Activated T-helper 9 cell treated with anti-CD3 and anti-CD28 coated beads, Interleukin-2, amount 50 U/mL, for 16 hours (primary cell): ENCODE measurements at places on chromosomes 5 and 9.

DNA sequence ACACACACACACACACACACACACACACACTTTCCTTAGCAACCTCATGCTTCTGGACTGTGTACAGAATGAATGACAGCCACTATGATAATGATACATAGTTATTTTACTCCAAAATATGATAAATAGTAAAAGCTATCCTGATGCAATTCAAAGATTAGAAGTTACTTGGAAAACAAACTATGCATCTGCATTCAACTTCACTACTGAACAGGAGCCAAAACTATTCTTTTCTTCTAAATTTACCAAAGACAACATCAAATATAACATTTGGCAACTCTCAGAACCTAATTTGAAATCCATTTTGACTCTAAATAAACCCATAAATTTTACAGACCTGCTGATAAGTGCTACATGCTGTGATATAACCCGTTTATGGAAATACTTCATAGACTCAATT, 33.3 kb downstream of the GLIS3 start:
- DNase-seq, result no peak

DNA sequence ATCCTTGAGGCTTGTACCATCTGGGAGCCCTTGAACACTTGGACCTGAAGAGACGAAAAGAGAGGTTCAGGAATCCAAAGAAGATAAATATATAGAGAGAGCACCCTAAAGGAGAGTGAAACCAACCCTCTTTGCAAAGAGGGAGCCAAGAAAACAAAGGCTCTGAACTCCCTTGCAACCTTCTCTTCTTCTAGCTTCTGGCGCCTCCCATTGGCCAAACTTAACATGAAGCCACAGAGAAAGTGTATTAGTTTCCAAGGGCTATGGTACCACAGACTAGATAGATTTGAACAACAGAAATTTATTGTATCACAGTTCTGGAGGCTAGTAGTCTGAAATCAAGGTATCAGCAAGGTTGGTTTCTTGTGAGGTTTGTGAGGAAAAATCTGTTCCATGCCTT, 175.1 kb downstream of the HCN1 start:
- no peak for DNase-seq

GRCh38 chr9:95341293-95341962, 23.9 kb upstream of the FANCC start:
- DNase-seq, result no peak

DNA sequence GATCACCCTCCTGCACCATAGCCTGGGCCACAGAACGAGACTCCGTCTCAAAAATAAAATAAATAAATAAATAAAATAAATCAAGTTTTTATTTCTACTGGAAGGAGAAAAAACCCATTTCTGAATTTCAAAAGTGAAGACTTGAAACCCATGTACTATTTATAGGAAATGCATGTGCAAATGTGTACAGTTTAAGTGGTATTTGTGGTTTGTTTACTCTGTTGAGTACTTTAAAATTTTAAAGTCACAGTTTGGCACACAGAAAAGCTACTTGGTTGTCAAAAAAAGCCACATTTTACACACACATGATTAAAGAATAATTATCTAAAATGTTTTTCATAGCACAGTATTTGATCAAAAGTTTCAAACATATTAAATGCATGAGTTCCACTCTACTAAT, 43.6 kb downstream of the NR3C1 start:
- no peak for DNase-seq

GRCh38 chr5:115351356-115352195, 55.1 kb upstream of the CCDC112 start:
- DNase-seq, result no peak

DNA sequence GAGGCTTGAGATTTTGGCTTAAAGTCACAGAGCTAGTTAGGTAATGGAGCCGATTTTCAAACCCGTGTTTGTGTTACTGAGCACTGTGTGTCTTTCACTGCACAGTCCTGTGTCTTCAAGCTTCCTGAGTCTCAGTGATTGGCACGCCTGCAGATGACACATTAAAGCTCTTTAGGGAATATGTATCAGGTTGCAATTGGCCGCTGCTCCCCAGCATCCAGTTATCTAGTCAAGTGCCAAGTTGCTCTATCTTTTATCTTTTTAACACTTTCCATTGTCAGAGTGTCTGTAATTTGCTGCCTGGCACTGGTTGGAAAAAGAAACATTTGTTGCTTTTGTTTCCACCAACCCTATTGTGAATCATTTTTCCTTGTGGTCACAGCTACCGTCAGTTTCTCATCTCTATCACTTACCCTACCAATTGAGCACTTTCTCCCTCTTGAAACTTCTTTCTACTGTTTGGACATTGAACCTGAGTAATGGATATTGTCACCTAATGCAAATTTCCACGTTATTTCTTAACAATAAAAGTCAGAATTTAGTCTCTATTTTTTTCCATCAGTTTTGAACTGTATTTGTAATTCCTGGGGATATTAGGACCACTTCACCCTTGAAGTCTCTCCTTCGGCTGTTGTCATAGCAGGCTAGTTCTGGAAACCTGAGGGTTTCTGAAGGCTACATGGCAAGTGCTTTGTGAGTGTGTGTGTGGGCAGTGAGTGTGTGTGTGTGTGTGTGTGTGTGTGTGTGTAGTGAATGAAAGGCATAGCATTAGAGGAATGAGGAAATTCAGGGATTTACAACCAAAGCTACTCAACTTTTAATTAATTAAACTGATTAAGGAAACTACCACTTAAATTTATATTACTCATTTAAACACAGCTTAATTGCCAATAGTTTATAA, 274.3 kb downstream of the ISL1 start:
- DNase-seq, result no peak

DNA sequence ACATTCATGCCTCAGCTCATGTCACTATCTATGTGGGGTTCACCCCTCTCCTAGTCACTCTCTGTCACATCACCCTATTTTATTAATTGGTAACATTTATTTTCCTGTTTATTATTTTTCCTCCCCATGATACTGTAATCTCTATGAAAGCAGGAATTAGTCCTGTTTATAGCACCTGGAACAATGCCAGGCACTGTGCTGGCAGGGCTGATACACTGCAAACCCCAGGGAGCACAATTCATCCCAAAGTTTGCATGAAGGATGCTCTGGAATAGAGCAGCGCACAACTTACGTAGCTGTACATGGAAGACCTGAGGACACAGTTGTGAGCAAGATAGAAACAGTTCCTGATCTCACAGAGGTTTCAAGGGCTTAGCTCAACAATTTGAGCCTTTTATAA, 103.2 kb downstream of the NSG2 start:
- DNase-seq, result no peak

DNA sequence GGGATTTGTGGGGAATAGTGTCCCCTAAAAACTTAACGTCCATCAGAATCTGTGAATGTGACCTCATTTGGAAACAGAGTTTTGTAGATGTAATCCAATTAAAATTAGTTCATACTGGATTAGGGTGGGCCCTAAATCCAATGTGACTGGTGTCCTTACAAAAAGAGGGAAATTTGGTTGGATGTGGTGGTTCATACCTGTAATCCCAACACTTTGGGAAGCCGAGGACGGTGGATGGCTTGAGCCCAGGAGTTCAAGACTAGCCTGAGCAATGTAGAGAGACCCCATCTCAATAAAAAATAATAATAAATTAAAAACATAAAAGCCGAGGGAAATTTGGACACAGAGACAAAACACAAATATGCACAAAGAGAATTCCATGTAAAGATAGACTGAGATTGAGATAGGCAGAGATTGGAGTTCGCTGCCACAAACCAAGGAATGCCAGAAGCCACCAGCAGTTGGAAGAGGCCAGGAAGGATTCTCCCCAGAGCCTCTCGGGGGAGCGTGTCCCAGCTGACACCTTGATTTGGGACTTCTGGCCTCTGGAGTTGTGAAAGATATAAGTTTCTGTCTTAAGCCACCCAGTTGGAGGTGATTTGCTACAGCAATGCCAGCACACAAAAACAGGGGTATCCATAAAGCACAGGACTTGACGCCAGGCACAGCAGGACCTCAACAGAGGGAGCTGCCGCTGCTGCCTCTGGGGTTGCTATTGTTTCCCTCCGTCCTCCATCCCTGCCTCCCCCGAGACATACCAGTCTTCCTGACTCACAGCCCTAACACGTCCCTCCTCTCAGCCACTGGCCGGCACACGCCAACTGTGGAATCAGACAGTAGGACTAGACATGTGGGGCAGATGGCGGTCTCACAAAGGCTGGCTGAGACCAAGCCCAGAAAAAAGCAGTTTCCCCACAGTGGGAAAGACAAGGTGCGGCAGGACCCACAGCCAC, 73.8 kb upstream of the IL17B start:
- no peak for DNase-seq
